ENCODE measurements at places on chromosomes 7 and 10.

- DNase-seq, result no peak
These were observed 157.8 kb downstream of the NEURL1 start for GRCh38 chr10:103651333-103651732.

GRCh38 chr7:119482209-119482608 is 790.8 kb upstream of the KCND2 start:
- no peak for DNase-seq

GRCh38 chr7:157009778-157010587 is 480 bp downstream of the MNX1 start:
- DNase-seq, result no peak

DNA sequence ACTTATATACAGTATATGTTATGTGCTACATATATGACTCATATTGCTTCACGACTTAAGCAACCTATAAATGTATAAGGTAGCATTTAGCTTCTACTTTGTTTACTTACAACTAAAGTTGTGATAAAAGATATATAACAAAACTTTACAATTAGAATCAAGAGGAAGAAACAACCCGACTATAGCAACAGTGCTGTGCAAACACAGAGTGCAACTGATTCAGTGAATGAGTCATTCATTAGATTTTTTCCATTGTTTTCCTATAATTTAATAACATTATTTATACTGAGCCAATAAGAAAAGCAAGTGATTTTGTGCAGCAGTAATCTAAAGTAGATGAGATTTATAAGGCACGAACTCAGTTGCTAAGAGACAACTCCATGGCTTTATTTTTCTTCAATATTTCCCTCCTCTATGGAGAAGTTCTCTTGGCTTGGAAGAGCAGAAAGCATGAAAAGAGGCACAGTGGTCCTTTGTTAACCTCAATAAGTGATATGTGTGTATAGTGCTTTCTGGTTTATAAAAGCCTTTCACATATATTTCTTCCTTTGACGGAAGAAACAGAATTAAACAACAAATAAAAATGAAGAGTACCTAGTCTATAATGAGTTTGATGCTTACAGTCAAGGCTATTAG is 19.8 kb downstream of the CEP41 start:
- peak; percentile 77 for DNase-seq

DNA sequence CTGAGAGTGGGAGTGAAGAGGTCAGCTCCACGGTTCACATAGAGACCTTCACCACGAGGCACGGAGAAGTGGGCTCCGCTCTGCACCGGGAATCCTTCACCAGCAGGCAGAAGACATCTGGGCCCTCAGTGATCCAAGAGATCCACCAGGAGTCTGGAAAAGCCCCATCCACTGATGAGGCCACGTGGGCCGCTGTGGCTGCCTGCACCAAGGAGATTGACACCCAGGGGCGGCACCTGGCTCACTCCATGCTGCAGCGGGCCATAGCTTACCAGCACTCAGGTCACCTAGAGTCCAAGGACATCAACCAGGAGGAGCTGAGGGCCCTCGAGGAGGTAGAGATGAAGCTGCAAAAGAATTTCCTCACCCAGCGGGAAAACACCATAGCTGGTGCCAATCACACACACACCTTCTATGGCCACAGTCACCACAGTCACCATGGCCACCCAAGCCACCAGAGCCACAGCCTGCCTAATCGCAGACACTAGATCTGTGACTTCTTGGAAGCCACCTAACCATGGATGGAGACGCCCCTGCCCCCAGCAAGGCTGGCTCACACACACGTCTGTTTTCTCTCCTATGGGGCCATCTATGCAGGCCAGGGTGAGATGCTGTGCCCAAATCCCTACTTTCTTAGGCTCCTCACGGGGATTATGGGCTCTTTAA is 694 bp downstream of the C10orf62 start:
- no peak for DNase-seq

- DNase-seq, result no peak
These were observed 55.8 kb upstream of the LANCL2 start for GRCh38 chr7:55309040-55309991.

DNA sequence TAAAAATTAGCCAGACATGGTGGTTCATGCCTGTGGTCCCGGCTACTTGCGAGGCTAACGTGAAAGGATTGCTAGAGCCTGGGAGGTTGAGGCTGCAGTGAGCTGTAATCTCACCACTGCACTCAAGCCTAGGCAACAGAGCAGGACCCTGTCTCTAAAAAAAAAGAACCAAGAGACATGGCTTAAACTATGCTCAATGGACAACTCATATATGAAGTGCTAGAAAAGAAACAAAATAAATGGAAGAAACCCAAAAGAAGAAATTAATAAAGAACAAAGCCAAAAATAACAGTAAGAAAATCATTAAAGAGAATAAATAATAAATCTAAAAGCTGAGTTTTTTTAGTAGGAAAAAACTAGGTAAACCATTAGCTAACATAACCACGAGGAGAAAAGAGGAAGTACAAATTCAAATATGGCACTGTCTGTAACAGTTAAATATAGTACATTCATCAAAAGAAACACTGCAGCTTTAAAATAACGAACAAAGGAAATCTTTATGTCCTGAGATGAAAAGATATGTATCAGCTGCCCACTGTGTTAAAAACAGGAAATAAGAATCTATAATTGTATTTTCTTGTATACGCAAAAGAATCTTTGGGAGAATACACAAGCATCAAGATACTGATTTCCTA is 48.7 kb downstream of the UPF2 start:
- no peak for DNase-seq

DNA sequence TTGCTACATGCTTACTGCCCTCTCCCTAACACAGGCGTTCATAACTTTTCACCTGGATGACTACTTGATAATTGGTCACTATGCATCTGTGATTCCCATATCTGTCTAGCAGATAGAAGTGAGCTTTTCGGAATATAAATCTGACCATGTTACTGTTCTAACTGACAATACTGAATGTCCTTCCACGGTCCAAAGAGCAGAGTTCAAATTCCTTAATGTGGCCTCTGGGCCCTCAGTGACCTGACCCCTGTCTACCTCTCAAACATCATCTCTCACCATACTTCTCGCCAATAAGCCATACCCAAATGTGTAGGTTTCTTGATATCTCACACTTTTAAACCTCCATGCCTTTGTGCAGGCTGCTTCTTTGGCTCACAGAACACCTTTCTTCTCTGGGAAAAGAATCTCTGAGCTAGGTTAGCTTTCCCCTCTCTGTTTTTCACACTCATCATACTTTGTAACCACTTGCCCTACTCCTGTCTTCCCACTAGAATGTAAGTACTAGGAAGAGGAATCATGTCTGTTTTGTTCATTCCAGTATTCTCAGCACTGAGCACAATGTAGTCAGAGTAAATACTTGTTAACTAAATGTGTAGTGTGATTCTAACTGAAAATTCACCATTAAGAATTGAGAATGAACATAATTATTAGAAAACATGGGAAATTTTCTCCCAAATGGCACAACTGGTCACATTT is 39.2 kb upstream of the LRRC17 start:
- no peak for DNase-seq

DNA sequence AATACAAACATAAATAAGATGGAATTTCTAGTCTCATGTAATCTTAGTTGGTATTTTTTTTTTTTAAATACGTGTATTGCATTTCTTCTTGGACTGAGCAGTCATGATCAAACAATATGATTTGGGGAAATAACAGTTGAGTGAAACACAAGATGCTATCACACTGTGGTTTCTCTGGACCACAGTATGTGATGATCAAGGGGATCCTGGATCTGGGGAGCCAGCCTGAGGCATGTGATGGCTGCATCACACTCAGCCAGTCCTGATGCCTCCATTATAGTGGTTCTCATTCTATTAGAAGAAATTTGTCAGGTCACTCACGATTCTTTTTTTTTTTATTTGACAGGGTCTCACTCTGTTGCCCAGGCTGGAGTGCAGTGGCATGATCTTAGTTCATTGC is 495.9 kb upstream of the POT1 start:
- DNase-seq, result no peak

- DNase-seq, result peak; percentile 25
These were observed 200.0 kb upstream of the BMPER start for GRCh38 chr7:33705333-33705833.

DNA sequence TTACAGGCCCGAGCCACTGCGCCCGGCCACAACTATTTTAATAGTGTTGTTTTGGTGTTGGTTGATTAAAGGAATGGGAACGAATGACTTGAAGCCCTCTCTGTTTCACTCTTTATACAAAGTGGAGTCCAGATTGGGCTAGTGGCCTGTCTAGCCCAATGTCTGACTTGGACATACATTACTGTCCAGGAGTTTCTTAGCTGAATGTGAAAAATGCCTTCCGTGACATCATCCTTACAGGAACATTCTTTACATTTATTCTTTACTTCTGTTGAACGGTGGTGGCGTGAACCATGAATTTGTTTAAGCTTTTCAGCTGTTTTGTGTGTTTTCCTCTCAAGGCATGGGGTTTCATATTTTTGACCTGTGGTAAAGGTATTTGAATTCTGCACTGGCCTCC is 67.9 kb downstream of the DAGLB start:
- no peak for DNase-seq

DNA sequence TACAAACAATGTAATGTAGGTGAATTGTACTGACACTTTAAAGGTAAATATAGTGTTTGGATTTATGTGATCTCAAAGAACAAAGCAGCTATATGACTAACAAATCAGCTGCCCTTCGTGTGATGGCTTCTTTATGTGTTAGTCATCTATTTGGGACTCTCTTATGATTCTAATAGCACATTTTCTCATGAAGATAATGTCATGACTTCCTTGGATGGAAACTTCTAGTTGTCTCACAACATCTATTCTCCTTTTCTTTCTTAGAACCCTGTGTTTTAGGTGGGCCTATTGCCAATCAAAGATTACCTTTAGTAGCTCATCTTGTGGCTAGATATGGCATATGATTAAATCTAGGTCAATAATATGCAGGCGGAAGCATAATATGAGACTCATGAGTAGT is 45.0 kb downstream of the TMEM106B start:
- DNase-seq, result no peak

GRCh38 chr10:88850712-88851111 is 932 bp downstream of the ANKRD22 start:
- no peak for DNase-seq

GRCh38 chr7:135441791-135442190 is 68.1 kb downstream of the CNOT4 start:
- DNase-seq, result no peak

GRCh38 chr10:106957823-106958588 is 206.5 kb downstream of the SORCS1 start:
- DNase-seq, result no peak
